Inflammatory macrophage (primary cell): ENCODE measurements at places on chromosomes 11 and 22.
A peak's percentile ranks its signal among the peaks of the same experiment; 100 is the strongest.

DNA sequence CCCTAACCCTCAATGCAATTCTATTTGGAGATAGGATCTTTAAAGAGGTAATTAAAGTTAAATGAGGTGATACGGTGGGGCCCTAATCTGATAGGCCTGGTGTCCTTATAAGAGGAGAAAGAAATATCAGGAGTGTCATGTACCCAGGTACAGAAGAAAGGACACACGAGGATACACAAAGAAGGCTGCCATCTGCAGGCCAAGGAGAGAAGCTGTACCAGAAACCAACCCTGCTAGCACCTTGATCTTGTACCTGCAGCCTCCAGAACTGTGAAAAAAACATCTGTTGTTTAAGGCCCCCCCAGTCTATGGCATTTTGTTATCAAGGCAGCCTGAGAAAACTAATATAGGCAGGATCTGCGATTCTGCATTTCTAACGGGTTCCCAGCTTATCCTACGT lies 44.2 kb downstream of the FBXO7 start:
- DNase-seq, result no peak

DNA sequence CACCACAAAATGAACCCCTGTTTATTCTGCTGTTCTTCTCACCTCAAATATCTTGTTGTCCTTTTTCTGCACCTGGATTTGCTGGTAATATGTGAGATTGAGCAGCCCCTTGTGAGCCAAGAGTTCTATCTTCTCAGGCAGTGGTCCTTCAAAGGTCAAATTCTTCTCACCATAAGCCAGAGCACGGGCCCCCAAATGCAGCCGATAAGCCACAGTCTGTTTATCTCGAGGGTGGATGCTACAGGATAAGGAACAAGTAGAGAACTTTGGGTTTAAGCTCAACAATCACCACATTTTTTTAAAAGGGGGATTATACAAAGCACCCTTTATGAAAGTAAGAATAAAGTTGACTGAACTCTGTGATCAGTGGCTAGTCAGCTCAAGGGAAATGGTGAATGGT lies 15.8 kb downstream of the TBRG1 start:
- no peak for DNase-seq

GRCh38 chr11:60993615-60994014 lies 22.1 kb downstream of the CD6 start:
- no peak for DNase-seq

- no peak for DNase-seq
These were observed 12.2 kb upstream of the MRPL17 start for GRCh38 chr11:6695377-6695776.

DNA sequence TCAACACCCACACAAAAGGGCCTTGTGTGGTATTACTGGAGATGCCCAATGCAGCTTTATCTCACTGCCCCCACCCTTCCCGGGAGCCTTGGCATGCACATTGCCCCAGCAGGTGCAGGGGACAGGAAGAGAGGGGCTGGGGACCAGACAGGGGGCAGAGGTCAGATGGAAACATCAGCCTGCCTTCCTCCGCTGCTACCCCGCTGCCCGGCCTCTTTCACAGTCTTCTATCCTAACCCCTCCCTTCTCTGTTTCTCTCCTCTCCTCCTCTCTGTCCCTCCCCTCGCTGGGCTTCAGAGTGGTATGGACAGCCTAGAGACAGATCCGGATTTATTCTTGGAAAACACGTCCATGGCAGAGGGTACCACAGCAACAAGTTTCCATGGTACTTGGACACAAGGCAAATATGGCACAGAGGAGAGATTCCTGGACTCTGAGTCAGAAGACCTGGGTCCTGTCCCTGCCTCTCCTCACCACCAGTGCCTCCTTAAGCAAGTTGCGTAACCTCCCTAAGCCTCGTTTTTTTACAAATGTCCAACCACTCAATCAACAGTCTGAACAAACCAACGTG lies 8.3 kb upstream of the IGSF9B start:
- no peak for DNase-seq

DNA sequence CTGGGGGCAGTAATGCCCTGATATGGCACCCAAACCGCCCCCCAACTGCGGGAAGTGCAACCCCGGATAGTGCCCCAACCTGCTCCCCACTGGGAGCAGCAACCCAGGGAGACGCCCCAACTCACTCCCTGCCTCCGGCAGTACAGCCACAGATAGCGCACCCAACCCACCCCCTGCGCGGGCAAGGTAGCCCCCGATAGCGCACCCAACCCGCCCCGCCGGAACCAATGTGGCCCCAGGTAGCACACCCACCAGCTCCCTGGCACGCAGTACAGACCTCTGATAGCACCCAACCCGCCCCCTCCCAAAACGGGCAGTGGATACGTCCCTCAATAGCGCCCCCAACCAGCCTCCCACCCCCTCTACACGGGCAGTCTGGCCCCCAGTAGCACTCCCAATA lies 3.8 kb upstream of the RFPL3 start:
- no peak for DNase-seq

DNA sequence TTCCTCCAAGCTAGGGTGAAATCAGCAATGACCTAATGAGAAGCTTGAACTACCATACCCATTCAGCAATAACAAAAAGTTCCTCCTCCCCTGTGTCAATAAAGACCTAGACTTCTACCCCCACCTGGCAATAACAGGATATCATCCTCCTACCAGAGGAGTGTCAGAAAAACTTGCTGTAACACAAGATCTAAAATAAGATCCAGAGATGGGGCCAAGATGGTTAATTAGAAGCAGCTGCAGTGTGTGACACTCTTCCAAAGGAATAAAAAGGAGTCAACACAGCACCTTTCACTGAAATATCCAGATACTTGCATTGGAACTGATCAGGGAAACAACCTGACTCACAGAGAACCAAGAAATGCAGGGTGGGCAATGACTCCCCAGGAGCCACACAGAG lies 84.4 kb upstream of the ARHGAP42 start:
- no peak for DNase-seq

- peak; percentile 39 for DNase-seq
These were observed 22.6 kb downstream of the BUD13 start for GRCh38 chr11:116750070-116750718.

DNA sequence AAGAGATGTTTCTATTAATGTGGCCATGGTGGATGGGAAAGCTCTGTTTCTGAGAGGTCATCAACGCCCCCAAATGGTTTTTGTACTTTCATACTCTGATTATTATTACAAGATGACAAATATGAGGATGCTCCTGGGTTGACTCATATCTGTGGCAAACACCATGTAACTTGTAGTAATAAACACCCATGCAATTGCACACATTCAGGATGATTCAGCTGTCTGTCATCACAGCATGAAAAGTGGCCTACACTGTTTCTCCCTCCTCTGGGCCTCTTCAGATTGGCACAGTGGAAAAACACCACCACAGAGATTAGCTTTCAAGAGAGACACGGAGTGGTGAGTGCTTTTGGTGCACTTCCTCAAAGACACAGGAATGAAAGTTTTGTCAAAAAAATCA lies 85.4 kb downstream of the MTNR1B start:
- DNase-seq, result peak; percentile 45

- peak; percentile 89 for DNase-seq
These were observed 3.5 kb upstream of the EEF1G start for GRCh38 chr11:62577046-62577714.

GRCh38 chr22:27089264-27089663 lies 431.9 kb downstream of the MIAT start:
- DNase-seq, result no peak

- DNase-seq, result no peak
These were observed 170.8 kb downstream of the BUD13 start for GRCh38 chr11:116601814-116602636.

DNA sequence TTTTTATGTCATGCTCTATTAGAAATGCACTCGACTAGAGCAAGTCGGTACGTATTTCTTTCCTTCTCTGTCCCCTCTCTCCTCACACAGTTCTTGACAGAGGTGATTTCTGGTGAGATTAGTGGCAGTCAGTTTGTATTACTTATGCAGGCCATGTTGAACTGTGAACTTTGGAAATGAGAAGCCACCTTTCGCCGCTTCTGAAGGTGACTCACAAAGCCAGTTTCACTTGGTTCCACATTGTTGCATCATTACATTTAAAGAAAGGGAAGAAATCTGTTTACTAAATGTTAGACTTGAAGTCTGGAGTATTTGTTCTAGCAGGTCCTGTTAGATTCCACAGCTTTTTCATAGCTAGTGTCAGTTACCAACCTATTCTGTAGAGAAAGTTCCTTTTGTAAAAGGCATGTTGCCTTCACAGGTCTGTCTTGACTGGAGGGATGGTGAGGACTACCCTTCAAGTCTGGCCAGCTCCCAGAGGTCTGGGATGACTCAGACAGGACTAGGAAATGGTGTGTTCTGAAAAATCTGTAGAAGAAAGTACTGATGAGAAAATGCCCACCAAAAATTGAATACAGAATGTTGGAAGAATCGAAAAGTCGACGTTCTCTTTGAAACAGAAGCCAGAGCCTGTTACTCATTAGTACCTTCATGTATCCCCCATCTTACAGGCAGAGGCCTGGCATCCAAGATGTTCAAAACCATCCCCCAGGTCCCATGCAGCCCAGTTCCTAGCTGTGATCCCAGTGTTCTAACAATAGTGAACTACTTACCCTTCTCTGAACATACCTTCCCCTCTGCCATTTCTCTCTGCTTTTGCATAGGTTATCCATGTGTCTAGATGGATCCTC lies 181.4 kb downstream of the DBX1 start:
- DNase-seq, result peak; percentile 25

DNA sequence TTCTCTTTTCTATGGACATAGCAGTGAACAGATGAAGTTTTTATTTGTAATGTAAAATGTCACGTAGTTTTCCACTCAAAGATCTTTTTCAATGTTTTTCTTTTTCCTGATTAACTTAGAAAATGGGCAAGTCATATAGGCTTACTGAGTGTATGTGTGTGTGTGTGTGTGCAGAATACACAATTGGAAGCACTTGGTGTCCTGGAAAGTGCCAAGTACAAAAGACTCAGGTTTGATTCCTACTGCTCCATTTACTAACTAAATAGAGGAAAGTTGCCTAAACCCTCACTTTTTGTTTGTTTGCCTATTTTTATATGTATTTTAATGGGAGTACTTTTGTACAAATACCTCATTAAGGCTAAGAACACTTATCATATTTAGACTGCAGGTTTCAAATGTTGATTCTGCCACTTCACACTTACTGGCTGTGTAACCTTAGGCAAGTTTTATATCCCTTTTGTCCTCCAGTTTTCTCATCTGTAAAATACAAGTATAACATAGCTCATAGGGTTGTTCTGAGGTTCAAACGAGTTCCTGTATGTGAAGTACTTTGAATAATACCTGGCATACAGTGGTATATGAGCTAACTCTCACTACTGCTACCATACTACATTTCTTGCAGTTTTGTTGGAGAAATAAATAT lies 90.1 kb downstream of the TYR start:
- no peak for DNase-seq

DNA sequence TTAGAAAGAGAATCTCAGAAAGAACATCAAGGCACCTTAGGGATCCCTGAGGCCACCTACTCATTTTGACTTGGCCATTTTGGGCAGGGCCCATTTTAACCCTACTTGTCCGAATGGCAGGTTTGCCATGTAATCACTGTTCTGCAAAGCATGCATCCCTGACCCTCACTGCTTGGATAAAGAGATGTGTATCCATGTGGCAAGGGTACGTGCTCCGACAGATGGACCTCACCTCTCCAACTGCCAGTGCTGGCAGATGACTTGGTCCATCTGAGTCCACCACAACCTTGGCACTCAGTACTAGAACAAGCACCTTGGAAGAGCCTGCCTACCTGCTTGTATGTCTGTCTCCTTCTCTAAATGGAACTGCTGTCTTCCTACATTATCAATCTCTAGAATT lies 139.4 kb downstream of the SPATA19 start:
- no peak for DNase-seq

DNA sequence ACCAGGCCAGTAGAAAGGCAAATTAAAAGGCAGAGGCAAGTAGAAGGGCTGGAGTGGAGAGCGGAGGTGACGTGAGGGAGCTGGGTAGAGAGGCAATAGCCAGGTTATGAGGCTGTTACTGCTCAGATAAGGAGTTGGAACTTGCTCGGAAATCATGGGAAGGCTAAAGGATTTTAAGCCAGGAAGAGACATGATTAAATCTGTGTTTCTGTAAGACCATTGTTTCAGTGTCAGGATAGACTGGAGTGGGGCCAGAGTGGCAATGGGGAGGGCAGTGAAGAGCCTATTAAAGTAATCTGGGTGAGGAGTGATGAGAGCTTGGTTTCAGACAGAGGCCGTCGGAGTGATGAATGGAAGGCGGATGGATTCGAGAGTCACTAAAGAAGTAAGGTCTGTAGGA lies 39.0 kb downstream of the GRAMD1B start:
- no peak for DNase-seq

DNA sequence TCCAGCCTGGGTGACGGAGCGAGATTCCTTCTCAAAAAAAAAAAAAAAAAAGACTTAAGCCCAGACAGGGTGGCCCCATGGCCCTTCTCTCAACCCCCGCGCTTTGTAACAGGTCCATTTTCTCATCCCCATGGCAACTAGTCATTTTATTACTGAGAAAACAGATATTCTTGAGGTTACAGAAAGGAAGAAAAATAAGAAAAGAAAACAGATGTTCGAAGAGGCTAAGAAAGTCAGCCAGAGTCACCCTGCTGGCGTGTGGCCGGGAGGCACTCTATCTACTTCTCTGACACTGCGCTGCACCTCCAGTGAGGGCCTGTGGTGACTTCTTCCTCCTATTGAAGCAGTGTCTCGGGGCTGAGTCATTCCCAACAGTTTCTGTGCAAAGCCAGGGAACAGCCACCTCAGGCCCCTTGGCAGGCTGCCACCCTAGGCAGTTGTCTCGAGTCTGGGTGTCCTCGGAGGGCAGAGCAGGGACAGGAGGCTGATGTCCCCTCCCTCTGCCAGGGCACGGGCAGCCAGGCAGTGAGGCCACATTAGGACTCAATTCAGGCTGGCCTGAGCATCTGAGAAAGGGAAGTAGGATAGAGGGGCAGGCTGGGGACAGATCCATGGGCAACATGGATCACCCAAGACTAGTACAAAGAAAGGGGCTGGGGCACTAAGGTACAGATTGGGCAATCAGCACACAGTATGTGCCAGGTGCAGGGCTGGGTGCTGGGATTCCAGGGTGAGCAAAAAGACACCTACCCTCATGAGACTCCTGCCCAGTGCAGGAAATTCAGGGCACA lies 16.4 kb upstream of the SYVN1 start:
- DNase-seq, result peak; percentile 95

GRCh38 chr11:66845143-66845875 lies 2.1 kb downstream of the RCE1 start:
- DNase-seq, result no peak

- no peak for DNase-seq
These were observed 93.2 kb downstream of the GGTLC2 start for GRCh38 chr22:22737590-22737989.

DNA sequence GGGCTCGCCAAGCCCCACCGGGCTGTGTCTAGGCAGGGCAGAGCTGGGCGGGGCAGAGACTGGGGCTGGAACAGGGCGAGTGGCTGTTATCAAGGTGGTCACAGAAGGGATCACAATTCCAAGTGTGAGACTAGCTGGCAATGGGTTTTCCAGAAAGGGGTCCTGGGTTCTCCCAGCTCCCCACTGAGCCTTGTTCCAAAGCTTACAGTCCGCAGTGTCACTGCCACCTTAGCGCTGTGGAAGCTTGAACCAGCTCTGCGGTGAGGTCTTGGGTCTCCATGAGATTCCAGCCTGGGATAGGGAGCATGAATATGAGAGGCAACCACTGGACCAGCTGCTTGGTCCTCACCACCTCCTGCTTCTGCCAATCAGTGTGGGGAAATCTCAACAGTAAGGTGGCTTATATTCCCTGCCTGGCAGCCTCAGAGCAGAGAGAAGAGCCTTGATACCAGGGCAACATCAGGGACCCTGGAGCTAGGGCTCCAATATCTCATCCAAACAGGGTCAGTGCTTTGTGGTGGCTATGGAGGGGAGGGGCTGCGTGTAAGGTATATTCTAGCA lies 831 bp downstream of the CD44 start:
- DNase-seq, result no peak

GRCh38 chr11:118175031-118175992 lies 1.1 kb downstream of the SCN2B start:
- DNase-seq, result peak; percentile 20
